ENCODE measurements at places on chromosomes 4 and X. TPM values are rescaled to one million over a fixed set of nuclear protein-coding genes. Genes with fewer than 3 reads are reported as not detected.

Gene MBNL3
- 31.1 TPM for total RNA-seq

DNA sequence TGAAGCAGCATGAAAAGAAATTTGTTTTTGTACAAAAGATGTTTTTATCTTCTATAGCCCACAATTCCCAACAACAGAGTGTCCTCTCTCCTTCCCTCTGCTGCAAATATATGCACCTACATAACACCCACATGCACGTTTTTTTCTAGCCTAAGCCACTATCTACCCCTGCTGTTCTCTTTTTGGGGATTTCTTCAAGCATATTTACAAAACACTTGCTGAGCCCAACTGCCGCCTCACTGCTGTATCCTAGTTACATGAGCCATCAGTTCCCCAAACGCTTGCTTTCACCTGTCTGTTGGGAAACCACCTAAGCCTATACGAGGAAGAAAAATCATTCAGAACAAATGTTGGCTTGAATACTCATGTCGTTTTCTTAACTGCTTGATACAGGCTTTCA, 127.2 kb downstream of the CHRNA9 start:
- no peak for DNase-seq

DNA sequence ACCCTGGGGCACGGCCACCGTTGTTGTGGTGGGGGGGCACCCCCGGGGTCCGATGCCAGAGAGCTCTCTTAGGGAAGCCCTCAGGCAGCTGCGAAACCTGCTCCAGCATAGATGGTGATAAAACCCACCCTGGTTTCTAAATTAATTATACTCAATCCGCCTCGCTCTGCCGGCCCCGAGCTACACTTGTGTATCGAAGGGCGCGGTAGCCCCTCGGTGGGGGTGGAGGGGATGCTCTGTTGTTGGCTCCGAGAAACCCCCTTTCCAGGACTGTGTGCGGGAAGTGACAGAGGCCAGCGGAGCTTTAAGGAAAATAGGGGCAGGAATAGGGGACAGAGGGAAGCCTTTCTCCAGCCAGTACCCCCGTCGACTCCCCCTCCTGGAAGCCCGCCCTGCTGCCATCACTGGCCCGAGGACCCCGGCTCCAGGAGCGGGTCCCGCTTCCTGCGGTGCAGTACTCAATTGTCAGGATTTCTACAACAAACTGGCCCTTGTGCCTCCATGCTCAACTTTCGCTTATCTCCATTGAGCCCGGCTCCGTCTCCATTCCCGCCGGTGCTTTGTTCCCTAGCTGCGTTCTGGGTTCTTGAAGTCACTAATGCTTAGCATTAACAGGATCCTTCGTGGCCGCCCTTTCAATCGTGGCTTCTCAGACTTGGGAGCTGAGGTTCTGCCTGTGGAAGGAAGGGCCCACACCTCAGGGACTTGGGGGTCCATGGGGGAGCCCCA, 408.2 kb downstream of the BCOR start:
- no peak for DNase-seq

GRCh38 chr4:4919927-4920326, 60.5 kb downstream of the MSX1 start:
- peak; percentile 61 for DNase-seq

Measured in Right ventricle myocardium superior (tissue), 1 donor.